ENCODE measurements at places on chromosomes 12 and 14.

DNA sequence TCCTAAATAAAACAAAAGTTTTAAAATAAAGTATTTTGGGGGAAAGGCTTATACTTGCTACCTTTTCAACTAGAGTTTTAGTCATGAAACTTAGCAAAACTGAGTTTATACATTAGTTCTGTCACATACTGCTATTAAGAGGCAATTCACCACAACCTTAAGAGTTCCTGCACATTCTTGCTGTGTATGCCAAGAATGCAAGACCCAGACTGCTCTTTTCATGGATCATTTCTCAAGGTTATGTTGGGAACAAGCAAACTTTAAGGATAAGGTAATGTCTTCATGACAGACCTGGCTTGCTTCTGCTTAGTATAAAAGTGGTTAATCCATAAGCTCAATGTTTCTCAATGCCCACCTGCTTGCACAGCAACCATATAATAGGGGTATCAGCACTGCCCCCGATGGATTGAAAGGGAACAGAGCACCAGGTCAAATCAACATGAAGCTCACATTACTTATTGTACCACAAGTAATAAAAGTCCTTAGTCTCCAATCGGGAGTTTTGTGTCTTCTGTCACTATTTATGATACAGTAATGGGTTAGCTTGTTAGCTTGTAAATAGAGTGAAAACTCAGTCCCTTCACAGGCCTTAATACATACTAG lies 67.6 kb downstream of the KIF21A start:
- no peak for DNase-seq

DNA sequence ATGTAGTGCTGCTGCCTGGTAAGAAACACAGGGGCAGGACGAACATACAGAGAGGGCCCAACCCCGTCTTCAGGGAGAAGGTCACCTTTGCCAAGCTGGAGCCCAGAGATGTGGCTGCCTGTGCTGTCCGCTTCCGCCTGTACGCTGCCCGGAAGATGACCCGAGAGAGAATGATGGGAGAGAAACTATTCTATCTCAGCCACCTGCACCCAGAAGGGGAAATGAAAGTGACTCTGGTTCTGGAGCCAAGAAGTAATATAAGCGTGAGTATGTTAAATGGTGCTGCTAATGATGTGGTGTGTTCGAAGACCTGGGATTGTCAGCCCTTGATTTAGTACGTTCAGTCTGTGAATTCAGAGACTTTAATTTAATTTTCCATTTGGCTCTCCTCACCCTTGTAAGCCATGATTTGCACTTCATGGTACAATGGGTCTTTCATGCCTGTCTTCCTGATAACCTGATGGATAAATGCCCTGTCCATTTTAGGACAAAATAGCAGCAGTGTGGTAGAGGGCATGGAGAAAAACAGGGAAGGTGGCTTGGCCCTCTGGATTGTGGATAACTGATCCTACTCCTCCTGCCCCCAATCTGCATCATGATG lies 318.9 kb downstream of the SNAPC1 start:
- no peak for DNase-seq

GRCh38 chr12:15142711-15143110 lies 78.5 kb downstream of the RERG start:
- no peak for DNase-seq

- DNase-seq: no peak
These were observed 7.0 kb downstream of the AREL1 start for GRCh38 chr14:74705613-74706500.

DNA sequence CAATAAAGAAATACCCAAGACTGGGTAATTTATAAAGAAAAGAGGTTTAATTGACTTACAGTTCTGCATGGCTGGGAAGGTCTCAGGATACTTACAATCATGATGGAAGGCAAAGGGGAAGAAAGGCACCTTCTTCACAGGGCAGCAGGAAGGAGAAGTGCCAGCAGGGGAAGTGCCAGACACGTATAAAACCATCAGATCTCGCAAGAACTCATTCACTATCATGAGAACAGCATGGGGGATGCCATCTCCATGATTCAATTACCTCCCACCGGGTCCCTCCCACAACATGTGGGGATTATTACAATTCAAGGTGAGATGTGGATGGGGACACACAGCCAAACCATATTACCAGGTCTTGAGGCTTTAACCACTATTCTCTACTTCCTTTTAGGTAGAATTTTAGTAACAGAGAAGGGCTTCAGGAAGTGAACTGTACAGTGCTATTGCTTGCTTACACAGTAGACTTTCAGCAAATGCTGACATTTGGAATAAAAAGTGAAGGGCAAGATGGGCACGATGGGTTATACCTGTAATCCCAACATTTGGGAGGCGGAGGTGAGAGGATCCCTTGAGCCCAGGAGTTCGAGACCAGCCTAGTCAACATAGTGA lies 40.8 kb upstream of the OR4E1 start:
- no peak for DNase-seq

GRCh38 chr12:5497329-5498053 lies 65.6 kb downstream of the NTF3 start:
- DNase-seq: no peak

DNA sequence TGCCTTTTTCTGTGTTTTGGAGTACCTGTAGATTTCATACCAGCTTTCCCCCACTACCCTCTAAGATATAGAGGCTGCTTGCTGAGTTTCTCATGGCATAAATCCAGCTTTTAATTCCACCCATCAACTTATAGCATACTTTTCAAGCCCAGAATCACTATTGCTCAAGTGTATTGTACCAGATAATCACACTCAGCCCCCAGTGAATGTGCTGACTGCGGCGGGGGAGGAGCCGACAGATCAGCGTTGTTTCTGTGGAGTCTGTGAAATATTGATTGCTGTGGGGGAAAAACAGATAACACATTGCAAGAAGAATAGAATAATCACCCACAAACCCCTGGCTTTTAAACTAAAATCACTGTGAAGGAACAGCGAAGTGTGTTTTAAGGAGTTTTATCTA lies 296.1 kb downstream of the TMEM132D start:
- no peak for DNase-seq
